Daoy (cell line): ENCODE measurements at places on chromosomes 7 and 10. TPM values are rescaled to one million over a fixed set of nuclear protein-coding genes. Genes with fewer than 3 reads are reported as not detected.

- no peak for DNase-seq
These were observed 189.4 kb downstream of the FANK1 start for GRCh38 chr10:126085806-126086205.

DNA sequence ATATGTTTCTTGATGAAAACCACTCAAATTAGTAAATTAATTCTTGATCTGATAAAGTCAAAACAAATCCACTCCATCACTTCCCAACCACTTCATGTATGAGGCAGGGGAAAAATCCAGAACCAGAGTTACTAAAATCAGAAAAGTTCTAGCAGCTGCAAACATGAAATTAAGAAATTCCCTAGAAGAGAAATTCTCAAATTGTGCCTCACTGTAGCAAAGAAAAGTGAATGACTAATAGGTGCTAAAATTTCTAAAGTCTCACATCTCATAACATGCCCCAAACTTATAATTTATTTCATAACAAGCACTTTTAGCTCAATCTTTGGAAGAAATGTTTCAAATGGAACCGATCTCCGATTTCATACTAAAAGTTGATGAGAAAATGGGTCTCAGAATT, 345.0 kb upstream of the AOAH start:
- no peak for DNase-seq

Gene SAMD9L
- total RNA-seq: 12.5 and 13.5 TPM in 2 replicates

Gene PRKCQ
- 7.1 and 8.1 TPM in 2 replicates for total RNA-seq

DNA sequence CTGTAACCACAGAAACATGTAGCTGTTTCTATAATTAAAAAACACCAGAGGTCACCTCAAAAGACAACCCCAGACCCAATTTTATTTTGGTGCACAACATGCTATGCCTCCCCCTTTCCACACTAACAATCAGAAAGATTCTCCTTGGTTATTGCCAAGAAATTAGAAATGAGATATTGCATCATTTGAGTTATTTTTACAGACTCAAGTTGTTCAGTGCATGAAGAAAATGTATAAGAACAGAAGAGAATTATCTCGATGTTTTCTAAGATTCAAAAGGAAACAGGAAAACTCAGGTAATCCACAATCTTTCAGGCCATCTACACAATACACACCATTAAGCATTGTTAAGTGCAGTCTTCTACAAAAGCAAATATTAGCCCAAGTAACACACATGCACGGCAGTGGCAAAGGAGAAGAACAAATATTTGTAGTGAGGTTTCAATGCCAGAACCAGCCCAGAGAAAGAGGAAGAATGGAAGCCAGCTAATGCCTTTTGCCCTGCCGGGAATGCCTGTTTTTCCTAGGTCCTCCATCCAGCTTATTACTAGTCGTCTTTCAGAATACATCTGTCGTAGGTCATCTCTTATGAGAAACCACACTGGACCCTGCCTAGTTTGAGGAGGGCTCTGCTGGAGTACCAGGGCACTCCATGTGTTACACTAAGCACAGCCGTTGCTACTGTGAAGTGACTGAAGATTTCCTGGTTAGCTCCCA, 67.6 kb upstream of the C1GALT1 start:
- DNase-seq: no peak

Gene EIF5AL1
- 0.54 and 0.57 TPM in 2 replicates for total RNA-seq

Gene SCIN
- total RNA-seq: 0.06 TPM in 2 replicates

DNA sequence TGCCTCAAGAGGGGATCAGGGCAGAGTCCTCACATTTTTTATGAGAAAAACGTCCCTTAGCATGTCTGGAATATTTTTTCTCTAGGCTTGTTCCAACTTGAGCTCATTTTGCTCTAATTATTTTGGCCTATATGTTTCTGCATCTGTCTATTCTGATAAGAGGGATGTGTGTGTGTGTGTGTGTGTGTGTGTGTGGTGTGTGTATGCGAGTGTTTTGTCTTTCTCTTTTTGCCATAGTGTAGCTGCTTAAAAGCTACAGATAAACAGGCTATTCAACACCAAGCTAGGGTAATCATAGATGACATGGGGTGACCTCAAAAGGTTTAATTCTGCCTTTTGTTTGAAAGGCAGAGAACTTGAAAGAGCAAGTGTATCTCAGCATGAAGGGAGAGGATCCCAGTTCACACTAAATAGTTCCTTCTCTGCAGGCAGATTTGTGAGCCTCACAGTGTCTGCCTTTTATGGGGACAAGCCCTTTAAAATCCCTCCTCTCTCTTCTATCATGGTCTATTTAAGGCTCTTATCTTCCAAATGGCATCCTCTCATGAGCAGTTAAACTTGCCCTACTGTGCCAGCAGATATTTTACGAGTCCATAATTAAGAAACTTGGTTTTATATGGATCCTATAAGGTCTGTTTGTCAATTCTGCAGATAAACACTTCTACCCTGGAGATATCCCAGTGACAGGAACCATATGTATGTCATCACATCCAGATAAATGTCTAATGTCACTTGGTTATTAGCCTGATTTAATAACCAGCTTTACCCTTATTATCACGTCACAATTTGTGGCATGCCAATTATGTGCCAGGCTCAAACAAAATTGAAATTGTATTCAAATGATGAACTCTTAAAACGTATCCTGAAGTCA, 202.9 kb upstream of the MTPN start:
- DNase-seq: no peak

- no peak for DNase-seq
These were observed 145.3 kb downstream of the DIP2C start for GRCh38 chr10:543862-544822.

DNA sequence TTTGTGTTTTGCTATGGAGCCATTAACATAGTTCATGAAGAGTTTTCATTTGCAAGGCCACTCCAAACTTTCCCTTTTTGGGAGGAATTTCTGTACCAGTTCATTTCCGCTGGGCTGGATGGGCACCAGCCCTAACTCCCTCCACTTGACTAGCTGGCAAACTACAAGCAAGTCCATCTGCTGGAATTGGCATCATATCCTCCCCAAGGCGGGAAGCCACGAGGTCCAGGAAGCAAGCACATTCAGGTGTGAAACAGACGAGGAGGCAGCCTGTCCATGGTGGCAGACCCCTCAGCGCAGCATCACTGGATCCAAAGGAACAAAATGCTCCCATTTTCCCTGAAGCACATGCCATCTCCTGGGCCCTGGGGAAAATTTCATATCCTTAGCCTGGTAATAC, 125.8 kb downstream of the ABLIM1 start:
- DNase-seq: no peak

- no peak for DNase-seq
These were observed 327.2 kb upstream of the AKR1E2 start for GRCh38 chr10:4498711-4499251.

- no peak for DNase-seq
These were observed 9.5 kb downstream of the INHBA start for GRCh38 chr7:41693150-41693997.

Gene BTBD16
- not detected in 2 replicates for total RNA-seq

DNA sequence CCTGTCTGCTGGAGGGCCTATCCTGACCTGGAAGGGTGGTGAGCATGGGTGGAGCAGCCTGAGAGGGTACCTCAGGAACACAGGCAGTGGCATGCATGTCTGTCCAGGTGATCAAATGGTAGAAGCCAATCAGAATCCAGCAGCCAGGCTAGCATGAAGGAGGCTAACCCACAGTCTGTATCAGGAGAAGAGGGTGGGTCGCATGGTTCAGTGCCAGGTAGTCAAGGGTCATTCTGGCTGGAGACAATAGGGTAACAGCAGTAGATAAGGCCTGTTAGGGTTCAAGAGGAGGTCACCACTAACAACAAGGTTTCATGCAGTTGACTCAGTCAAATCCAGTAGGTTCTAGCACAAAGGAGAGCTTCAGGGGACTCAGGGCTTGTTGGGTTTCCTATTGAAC, 10.4 kb downstream of the ALDH18A1 start:
- DNase-seq: no peak

Gene OR6B1
- not detected in 2 replicates for total RNA-seq

- no peak for DNase-seq
These were observed 19.9 kb upstream of the MEST start for GRCh38 chr7:130471974-130472373.

DNA sequence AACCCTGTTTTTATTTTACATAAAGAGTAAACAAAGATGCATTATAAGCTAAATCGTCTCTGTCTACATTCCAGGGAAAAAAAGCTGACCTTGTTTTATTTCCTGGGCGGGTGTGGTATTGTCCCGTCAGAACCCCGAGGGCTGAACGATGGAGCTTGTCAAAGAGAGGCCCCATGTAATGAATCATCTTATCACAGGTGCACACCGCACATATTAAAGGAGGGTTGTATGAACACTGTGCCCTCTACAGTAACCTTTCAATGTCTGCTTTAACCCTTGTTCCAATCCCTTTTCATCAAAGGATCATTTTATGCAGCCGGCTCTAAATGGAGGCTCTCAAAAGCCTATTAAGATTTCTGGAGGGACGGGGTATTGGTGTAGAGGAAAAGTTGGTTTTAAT, 158.5 kb upstream of the YAE1 start:
- no peak for DNase-seq

DNA sequence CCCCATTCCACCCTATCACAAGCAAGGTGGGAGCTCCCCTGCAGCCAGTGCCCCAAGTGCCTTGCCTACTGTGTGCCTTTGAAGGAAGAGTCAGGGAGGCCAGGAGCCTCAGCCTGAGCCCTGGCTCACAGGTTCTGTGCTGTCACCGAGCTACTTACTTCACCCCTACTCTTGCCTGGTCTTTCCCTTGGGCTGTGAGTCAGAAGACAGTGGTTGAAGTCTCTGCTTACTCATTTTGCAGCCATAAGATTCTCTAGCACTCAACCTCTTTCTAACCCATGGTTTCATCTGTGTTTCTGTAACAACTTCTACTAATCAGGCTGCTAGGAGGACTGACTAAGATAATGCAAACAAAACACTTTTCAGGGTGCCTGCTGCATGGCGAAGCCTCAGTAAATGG, 114.5 kb downstream of the PLCE1 start:
- peak; percentile 81 for DNase-seq

- no peak for DNase-seq
These were observed 1.4 kb downstream of the CHAT start for GRCh38 chr10:49615213-49615612.

DNA sequence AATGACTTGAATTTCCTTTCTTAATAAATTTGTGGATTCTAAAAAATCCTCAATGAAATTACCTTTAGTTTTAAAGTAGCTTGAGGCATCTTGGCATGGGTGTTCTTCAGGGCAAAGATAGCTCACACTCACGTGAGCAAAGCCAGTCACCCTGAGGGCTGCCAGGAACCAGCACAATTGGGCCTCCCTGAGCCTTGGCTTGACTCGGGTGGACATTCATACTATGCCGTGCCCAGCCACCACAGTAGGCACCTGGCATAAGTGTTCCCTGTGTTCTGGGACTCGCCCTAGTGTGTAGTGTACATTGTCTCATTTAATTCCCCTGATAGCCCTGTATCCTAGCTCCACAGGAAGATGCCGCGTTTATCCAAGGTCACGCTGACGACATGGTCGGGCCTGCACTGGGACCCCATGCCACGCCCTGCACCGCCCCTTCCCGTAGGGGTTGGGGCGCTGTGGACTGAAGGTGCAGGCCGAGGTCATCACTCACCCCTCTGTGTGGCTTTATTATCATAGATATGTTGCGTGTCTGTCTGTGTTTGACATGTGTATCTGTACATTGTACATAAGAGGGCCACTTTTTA, 67.7 kb downstream of the DYNC2I1 start:
- no peak for DNase-seq

DNA sequence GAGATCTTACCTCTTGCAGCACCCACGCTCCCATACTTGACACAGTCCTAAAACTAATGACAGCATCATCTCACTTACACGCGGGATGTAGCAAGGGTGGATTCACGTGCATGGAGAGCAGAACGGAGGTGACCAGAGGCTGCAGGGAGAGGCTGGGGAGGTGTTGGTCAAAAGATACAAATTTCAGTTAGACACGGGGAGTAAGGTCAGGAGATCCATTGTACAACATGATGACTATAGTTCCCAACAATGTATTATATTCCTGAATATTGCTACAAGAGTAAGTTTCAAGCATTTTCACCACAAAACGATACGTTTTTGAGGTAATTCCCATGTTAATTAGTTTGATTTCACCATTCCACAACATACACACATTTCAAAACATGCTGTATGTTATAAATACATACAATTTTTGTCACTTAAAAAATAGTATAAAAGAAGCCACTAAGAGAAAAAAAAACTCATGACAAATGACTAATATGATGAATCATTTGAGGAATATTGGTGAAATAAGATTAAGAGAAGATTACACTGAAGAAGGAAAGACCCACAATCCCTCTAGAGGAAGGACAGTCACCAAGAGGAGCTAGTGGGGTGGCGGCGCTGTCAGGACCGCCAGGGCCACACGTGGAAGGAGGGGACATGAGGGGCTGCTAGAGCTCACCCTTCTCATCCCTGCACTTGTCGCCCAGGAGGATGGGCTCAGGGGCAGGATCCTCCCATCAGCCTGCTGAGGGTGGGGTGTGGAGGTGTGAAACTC, 49.4 kb upstream of the EGFR start:
- DNase-seq: no peak

GRCh38 chr10:23199768-23200511, 7.8 kb downstream of the PTF1A start:
- DNase-seq: no peak

Gene MGMT
- total RNA-seq: 14.9 and 15.6 TPM in 2 replicates

DNA sequence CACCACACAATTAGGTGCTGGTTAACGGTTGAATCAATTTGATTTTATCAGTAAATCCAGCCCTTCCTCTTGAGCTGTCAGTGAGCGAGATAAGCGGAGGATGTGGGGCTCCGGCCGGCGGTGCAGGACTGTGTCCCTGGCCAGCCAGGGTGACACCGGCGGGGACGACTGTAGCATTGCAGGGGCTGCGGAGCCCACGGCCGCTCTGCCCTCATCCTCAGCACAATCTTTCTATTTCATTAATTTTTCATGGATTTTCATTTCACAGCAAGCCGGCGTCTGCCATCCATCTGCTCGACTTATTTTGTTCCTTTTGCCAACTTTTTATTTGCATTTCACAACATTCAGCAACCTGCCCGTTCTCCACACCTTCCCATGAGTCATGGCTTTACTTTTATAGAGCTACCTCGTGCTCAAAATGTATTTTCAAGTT, 4.7 kb downstream of the ADARB2 start:
- no peak for DNase-seq

Gene TDRD1
- total RNA-seq: 0.06 TPM in 1 of 2 replicates, not detected in the other

DNA sequence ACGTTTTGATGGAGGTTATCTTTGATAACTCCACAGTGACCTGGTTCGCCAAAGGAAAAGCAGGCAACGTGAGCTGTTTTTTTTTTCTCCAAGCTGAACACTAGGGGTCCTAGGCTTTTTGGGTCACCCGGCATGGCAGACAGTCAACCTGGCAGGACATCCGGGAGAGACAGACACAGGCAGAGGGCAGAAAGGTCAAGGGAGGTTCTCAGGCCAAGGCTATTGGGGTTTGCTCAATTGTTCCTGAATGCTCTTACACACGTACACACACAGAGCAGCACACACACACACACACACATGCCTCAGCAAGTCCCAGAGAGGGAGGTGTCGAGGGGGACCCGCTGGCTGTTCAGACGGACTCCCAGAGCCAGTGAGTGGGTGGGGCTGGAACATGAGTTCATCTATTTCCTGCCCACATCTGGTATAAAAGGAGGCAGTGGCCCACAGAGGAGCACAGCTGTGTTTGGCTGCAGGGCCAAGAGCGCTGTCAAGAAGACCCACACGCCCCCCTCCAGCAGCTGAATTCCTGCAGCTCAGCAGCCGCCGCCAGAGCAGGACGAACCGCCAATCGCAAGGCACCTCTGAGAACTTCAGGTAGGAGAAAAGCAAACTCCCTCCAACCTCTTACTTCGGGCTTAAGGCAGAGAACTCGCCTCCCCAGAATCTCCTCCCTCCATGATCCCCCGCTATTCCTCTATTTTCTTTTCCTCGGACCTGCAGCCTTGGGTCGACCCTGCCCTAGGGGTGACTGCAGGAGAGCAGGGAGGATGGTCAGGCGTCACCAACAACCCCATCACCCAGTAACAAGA, at the start of gene SERPINE1:
TSS of gene SERPINE1 (plus strand) at position 454 of the 809 bp plus-strand sequence. CDS start 1,290 bp downstream, outside the sequence.
- peak; percentile 100 for DNase-seq
